ENCODE measurements at places on chromosomes 7 and 10.

DNA sequence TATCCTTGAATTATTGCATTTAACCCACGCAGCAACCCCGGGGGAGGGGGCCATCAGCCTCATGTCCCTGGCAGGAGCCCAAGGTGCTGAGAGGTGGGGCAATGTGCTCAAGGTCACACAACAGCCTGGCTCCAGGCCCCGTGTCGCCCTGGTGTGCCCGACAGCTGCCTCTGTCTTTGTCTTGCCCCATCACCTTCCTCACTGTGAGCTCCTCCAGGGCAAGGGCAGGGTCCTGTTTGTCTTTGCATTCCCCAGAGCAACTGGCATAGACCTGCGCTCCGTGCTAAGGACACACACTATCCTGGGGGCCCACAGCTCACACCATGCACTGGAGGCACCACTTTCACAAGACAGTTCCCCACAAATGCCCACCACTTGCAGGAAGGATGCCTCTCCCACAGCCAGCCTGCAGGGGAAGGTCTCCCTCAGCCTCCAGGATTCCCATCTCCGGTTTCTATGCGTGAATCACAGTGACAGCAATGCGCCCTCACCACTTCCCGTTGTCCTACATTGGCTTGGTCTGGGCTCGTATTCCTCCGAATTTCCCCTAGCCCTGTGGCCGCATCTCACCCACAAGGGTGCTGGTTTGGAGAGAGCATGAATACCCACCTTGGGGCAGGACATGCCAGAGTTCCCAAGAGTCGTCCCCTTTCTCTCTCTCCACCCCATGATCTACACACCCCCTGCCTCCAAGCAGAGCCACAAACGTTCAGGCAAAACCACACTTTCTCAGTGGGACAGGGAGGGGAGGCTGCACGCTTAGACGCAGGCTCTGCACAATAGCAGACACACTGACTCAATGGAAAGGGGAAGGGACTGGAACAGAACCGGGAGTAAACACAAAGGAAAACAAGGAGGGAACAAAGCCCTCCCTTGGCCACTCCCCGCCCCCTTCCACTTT, 10.3 kb downstream of the ITPRIP start:
- DNase-seq, result peak; percentile 81

DNA sequence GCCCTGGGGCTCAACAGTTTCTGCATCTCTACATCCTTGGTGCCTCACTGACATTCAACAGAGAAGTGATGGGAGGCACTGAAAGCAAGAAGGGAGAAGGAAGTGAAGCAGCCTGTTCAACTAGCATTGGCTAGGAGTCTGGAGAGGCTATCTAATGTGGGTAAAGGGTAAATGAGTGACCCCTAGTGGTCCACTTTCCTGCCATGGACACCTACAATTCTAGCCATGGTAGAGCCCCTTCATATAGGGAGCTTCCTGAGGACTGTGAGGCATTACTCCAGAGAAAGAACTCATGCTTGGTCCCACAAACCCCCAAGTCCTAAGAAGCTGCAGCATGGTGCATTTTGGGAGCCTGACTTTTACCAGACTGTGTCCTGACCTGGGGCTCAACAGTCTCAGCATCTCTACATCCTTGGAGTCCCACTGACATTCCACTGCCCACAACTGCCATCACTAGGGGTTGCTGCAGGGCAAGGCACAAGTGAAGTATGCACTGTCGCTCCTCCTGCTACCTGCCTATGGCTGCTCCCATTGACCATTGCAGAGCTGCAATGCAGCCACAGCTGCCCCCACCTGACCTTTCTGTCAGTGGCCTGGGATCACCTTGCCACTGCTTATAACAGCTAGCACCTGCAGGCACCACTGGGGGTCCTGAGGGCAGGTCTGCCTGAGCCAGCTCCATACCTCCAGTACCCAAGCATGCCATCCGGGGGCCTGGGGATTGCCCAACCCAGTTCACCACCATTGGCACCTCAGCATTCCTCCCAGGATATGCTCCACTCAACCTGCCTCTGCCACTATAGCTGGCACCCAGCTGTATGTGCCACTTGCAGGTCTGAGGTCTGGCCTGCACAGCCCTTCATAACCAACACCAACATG, 44.1 kb upstream of the CDK6 start:
- DNase-seq, result no peak

GRCh38 chr10:102781090-102781920, 37.6 kb downstream of the WBP1L start:
- DNase-seq, result no peak

GRCh38 chr7:148695953-148696352, 2.8 kb upstream of the CUL1 start:
- no peak for DNase-seq

GRCh38 chr10:99595236-99595635, 25.0 kb downstream of the SLC25A28 start:
- DNase-seq, result no peak

DNA sequence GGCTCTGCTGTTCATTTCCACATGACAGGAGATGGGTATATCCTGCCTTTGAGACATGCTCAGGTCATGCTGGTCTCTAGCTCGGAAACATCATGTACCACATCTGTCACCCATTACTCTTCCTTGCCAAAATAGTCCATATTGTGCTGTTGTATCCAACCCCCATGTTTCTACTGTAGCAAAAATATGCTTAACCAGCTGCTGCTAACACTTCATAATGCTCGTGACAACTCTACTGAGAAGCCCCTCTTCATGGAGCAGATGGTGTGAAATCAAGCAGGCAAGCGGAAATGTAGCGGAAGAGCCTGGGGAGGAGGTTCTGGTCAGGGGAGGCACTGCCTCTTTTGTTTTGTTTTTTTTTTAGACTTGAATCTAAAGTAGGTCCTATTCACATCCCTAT, 82.9 kb downstream of the NPY start:
- no peak for DNase-seq

DNA sequence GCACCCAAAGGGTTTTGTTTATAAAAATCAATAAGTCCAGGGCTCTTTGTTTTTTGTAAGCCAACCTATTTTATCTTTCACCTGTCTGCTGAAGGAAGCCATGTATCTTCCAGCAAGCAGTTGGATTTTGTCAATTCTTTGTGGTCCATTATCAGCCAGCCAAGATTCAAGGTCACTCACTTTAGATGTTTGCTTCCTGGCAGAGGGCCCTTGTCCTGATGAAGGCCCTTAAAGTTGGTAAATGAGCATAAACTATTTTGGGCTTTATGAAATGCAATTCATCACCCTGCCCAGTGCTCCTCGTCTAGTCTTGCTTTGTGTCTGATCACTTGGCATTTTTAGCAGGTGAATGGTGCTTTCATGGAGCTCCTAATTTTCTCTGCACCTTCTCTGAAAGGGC, 1004.2 kb downstream of the GRID1 start:
- DNase-seq, result no peak

DNA sequence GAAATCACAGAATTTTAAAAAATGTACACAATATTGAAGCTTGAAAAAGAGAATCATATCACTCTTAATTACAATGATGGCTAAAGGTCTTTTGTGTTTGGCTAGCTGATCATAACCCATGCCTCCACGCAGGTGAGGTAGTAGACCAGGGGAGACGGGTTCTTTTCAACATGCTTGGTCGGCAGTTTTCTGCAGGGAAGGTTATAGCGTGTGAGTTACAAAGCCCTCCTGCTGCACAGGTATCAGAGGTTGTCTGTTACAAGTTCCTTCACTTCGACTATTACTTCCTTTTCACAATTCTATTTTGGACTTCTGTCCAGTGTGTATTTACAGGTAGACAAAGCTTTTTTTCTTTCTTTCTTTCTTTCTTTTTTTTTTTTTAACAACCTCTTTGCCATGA, 127.1 kb upstream of the PRPS1L1 start:
- no peak for DNase-seq

GRCh38 chr7:150860978-150861295, 8.6 kb downstream of the AOC1 start:
- peak; percentile 37 for DNase-seq

DNA sequence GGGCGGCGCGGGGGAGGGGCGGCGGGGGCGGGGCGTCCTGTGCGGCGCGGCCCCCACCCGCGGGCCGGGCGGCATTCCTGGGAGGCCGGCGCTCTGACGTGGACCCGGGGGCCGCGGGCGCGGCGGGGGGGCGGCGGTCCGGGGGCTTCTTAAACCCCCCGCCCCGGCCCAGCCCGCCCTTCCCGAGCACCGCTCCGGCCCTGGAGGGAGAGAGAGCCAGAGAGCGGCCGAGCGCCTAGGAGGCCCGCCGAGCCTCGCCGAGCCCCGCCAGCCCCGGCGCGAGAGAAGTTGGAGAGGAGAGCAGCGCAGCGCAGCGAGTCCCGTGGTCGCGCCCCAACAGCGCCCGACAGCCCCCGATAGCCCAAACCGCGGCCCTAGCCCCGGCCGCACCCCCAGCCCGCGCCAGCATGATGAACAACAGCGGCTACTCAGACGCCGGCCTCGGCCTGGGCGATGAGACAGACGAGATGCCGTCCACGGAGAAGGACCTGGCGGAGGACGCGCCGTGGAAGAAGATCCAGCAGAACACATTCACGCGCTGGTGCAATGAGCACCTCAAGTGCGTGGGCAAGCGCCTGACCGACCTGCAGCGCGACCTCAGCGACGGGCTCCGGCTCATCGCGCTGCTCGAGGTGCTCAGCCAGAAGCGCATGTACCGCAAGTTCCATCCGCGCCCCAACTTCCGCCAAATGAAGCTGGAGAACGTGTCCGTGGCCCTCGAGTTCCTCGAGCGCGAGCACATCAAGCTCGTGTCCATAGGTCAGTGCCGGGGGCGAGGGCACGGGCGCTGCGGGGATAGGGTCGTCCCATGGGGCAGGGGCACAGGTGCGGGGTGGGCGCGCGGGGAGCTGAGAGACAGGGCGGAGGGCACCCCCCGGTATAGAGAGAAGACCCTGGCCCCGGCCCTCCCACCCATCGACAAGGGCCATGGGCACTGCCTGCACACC, at the start of gene FLNC:
Gene FLNC, plus strand, starts transcription at position 176 of the 947 bp plus-strand sequence. Its CDS starts 232 bp downstream, at position 408.
- DNase-seq, result peak; percentile 87

DNA sequence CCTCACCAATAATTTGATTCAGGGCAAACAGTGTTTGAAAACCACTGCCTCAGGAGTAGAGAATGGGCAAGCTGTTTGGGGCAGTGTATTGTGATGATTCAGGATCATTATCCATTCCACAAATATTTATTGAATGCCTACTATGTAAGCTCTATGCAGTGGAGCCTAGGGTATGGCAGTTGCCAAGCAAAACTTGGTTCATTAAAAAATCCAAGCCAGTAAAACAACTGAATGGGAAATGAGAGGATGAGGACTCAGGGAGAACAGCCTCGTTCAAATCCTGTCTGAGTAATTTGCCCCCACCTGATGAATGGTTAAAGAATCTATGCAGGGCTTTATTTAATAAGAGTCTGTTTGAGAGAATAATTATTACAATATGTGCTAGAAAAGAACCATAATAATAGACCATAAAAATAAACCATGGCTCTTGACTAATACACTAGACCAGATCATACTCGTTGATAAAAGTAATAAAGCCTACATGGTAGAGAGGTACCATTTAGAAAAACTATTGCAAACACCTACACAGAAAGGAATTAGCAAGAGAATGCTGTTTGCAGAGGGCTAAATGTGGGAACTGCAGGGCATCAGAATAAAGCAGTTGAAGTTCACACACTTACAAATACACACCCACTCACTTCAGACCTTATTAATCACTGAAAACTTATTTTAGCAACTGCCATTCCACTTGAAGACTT, 71.7 kb downstream of the CREB5 start:
- DNase-seq, result no peak

GRCh38 chr7:112358513-112358912, 91.7 kb upstream of the IFRD1 start:
- DNase-seq, result no peak

All from sigmoid colon (tissue), 7 donors.